ENCODE measurements at places on chromosomes 5 and 9. TPM values are rescaled to one million over a fixed set of nuclear protein-coding genes. Genes with fewer than 3 reads are reported as not detected.

CLPTM1L gene
- total RNA-seq, result 91.6 TPM

MYMK gene
- not detected for total RNA-seq

DNA sequence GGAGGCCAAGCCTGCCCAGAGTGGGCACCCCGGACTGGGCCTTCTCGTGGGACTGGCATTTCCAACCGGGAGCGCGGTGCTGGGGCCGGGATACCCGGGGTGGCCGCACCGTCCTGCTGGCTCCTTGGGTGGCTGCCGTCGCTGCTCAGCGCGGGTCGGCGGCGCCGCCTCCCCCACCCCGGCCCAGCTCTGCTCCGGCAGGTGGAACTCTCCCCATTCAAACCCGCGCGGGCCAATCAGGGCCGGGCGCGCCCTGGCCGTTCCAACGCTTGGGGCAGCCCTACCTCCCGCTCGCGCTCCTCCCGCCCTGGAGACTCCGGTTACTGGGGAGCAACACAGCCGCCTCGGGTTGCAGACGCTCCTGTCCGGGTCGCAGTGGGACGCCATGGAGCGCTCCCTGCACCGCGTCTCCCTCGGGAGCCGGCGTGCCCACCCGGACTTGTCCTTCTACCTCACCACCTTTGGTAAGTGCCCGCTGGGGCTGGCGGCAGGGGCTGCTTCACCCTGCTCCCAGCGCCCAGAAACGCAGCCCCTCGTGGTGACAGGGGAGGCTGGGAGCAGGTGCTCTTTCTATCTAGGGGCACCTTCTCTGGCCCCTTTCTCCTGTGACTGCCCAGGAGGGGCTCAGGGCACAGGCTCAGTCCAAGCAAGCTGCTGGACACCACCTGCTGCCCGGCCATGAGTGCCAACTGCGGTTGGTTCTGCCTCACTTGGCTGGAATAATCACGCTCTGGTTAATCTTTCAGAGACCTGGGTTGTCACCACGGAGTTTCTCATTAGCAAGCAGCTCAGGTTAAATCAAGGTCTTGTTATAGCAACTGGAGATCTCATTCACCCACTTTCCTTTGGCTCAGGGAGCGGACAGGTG is at the start of gene RGS3:
Gene RGS3 (plus strand): TSS at position 310 of the 868 bp plus-strand sequence. CDS start 76 bp downstream, at position 386.
- DNase-seq, result no peak

SPAAR gene
- not detected for total RNA-seq

DNA sequence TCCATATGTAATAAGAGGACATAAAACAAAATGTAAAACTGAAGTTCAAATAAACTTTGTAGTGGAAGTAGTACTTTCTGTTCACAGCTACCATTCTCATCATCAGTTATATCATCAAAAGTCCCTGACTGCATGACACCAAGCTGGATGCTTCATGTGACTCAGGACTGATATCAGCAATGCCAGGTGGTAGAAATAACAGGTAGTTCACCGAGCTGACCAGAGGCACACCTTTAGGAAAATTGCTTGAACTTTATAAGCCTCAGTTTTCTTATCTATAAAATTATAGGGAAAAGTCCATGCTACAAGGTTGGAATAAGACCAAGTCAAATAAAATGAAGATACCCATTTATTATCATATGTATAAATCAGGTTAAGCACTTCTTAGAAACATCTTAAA is 124.9 kb upstream of the PTGER4 start:
- DNase-seq, result no peak

KCNN2 gene
- total RNA-seq, result not detected

DNA sequence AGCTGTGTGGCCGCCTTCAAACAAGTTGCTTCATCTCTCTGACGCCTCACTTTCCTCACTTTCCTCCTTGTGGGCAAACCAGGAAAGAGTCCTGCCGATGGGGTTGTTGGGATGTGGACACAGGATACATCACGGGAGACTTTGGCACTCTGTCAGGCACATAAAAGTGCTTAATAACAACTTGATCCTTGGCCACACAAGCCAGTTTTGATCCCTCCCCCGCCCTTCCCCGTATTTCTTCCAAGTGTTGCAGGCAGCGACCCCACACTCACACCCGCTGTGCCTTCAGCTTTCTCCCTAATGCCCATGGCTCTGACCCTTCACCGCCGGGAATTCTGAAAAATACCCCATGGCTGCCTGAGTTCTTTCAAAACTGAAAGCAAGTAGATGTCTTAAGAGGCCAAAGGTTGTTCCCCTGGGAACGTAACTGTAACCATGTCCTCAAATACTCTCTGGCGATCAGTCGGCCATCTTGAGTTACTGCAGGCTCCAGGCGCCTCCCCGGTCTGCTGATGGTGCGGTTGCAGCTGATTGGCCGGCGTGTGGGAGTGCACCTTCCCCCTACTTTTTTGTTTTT is 59.8 kb downstream of the ARHGEF37 start:
- no peak for DNase-seq

Measured in activated naive CD8-positive, alpha-beta T cell treated with anti-CD3 and anti-CD28 coated beads for 36 hours (primary cell).